ENCODE measurements at places on chromosomes 4 and X.

GRCh38 chrX:49238735-49239134 lies 3.5 kb downstream of the CCDC22 start:
- no peak for DNase-seq

DNA sequence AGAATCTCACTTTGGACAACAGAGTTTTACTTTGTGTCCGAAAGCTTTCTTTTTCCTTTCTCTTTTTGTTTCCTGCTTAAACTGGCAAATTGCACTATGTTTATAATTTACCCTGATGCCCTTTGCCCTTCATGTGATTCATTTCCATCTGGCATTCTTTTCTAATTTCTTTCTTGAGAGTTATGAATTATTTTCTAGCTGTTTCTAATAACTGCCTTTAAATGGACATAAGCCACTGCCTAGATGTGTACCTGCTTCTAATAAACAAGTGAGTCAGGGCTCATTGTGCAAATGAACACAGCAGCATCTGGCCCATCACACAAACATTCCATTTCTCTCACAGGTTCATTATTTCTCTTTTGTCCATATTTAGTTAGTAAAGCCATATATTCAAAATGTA lies 242.3 kb upstream of the GPRIN3 start:
- DNase-seq = no peak

DNA sequence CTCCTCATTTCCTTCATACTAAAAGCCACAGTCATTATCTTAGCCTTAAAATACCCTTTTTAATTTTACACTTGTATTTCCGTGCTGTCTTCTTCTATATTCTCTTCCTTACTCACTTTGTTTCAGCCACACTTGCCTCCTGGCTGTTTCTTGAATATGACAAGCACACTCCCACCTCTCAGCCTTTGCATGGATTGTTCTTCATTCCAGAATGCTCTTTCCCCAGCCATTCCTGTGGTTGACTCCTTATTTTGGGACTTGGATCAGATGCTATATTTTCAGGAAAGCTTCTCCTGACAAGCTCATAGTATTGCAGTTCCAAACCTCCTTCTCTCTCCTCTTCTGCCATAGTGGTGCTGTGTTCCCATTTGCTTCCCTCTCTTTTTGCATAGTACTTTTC lies 291.3 kb downstream of the PDHA2 start:
- DNase-seq = no peak

DNA sequence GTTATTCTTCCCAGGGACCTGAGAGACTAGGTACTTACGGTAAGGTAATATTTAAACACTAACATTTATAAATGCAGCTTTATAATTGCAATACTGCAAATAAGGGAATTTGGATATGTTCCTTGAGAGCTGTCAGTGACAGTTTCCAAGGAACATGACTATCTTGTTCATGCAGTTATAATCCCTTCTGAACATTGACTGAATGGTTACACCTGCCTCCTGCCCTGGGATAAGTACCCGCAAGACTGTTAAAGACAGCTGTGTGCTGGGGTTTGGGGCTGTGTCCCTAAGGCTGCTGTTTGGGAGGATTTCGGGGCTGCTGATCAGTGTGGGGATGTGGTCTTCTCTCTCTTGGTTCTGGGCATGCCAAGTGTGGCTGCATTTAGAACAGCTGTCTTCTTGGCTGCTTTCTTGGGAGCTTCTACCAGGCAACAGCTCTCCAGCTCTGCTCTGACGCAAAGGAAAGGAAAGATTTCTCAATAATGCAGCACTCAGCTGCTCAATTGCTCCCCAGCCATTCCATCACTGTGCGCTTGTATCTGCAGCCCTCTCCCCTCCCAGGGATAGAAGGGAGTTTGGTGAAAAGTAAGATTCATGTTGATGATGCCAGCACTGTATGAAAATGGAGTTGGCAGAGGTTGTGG lies 298.8 kb upstream of the TAPT1 start:
- no peak for DNase-seq

- no peak for DNase-seq
These were observed 38.7 kb upstream of the FGF2 start for GRCh38 chr4:122787940-122788339.

- DNase-seq = no peak
These were observed 49.2 kb upstream of the SCRG1 start for GRCh38 chr4:173448103-173448502.

GRCh38 chr4:170058826-170059225 lies 30.9 kb downstream of the AADAT start:
- DNase-seq = no peak

DNA sequence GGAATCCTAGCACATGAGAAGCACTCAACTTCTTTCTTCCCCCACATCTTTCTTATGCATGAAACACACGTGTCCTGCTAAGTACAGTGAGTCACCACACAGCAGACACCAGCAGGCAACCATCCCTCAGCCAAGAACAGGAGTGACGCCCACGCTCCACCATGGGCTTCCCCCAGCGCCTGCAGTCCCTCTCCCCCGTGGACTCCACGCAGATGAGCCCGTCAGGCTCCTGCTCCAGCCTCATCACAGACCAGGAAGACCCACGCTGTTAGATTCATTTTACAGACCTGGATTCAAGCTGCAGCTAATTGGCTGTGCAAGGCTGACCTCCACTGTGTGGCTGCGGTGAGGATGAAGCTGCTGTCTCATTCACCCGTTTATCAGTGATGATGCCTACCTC lies 16.7 kb downstream of the HMX1 start:
- DNase-seq = no peak

DNA sequence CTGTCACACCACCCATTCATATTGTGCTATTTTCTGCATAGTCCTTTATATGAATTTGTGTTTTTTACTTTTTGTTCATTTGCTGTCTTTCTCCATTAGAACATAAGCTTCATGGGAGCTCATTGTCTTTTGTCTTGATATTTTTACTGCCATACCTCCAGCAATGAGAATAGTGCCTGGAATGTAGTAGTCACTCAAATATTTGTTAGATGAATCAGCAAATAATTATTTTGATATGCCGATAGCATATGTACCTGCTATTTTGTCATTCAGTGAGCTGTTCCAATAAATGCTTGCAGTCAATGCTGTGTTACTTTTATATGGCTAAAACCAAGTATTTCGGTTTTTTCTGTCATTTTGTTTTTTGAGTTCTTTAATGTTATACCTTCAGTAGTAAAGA lies 43.5 kb upstream of the SLC25A31 start:
- no peak for DNase-seq

DNA sequence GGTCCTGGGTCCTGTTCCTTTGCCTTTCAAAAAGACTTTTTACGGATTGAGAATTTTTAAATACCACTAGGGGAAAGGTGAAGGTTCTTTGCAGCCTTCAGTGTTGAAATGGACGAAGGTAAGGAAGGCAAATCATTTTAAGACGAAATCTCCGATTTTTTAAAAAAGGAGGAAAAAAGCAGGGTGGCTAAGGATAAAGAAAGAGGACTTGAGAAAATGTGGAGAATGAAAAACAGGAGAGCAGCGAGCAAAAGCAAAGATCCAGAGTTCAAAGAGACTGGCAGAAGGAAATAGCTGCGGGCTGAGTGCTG lies 314 bp downstream of the EPHA5 start:
- no peak for DNase-seq

GRCh38 chr4:1852904-1853623 lies 2.9 kb downstream of the LETM1 start:
- no peak for DNase-seq

GRCh38 chr4:86054286-86055032 lies 305.4 kb downstream of the MAPK10 start:
- no peak for DNase-seq

DNA sequence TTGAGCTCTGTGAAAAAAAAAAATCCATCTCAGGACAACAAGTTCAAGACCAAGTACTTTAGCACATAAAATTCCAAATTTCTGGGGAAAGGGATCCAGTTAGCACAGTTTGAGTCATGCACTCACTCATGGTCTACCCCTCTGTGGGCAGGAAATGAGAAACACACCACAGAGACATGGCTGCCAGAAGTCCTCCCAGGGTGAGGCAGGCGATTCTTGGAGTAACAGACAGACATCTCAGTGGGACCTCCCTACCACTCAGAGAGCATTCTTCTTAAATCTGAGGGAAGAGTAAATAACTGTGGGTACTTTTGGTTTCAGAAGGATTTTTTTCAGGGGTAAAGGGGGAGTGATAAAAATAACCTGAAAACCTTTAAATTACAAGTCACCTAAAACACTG lies 14.1 kb downstream of the CXCL1 start:
- DNase-seq = no peak

DNA sequence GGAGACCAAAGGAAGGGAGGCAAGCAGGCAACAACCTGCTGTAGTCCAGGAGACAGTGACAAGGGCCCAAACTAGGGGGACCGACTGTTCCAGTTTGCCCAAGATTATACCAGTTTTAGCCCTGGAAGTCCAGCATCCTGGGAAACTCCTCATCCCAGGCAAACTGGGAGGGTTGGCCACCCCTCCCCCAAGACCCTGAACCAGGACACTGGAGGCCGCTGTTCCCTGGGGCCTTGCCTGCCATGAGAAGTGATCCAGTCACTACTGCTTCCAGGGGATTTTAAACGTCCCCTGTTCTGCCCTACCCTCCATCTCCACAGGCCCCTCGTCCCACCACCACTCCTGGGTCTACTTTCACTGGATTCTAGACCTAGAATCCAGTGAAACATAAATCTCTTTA lies 4.3 kb upstream of the DGAT2L6 start:
- no peak for DNase-seq

DNA sequence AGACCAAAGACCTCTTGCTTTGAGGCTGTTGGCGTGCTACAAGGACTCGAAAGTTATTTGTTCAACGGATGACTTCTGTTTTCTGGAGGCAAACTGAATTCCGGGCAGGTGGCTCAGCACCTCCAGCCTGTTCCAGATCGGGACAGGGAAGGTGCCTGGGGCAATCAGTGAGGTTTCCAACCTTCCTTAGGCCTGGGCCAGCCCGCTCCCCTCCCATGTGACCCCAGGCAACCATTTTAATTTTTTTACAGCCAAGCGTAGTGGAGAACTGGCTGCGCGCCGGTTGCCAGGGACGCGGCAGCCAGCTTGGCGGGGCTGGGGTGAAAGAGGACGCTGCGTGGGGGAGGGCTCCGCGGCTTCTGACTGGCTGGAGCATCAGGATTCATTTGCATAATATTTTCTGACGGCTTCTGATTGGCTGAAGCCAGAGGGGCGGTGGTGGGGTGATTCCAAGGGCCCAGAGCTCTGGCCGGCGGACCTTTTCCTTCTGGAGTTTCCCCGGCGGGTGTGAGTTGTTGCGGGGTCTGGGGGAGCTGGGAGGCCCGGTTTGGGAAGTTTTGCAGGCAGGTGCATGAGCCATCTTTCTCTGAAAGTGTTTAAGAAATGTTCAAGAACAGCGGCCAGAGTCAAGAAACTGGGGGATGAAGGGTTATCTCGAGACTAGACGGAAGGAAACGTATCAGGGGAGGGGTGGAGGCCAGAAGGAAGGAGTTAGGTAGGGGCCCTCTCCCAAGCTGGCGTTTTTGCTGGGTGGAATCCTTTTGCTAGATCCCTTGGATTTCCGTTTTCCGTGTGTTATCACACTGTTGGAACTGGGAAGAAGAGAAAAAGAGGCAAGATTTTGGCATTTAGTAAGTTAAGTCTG lies at the start of gene MID1IP1:
Gene MID1IP1, plus strand, starts transcription at position 479 of the 865 bp plus-strand sequence. CDS start 3,488 bp downstream, outside the sequence.
- DNase-seq = peak; percentile 86

DNA sequence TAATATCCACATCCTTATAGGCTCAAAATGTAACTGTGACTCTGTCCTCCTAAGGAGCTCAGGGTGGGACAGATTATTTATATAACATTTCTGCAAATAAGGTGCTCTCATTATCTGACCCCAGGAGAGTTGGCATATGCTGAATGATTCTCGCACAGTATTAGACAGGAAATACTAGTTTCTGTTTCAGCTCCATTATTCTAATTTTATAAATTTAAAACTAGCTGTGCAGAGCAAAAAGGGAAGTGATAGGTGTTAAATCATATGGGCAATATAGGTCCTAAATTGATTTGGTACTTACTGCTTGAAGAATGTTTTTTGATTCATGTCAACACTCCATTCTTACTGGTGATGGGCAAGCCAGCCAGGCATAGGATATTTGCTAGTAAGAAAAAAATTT lies 141.5 kb downstream of the GLRA2 start:
- DNase-seq = no peak

- no peak for DNase-seq
These were observed 47.6 kb downstream of the SPIN3 start for GRCh38 chrX:56947699-56948098.

- no peak for DNase-seq
These were observed 155.7 kb upstream of the SLIT2 start for GRCh38 chr4:20095805-20096541.

DNA sequence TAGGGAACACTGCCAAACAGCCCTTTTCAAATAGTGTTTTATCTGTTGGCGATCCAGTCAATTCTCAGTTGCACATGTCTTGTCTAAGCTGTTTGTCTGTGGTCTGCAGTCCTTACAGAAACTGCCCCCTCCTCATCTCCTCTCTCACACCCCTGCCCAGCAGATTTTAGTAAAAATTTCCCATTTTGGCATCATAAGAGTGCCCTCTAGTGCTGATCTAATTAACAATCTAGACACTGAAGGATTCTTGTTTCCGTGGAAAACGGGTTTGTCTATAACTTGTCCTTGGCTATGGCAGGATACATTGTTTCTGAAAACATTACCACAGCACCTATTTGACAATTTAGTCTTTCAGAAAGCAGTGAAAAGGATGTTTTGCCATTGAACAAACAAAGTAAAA lies 227.2 kb upstream of the MBNL3 start:
- no peak for DNase-seq

GRCh38 chr4:121796283-121796682 lies 4.8 kb upstream of the EXOSC9 start:
- DNase-seq = no peak

DNA sequence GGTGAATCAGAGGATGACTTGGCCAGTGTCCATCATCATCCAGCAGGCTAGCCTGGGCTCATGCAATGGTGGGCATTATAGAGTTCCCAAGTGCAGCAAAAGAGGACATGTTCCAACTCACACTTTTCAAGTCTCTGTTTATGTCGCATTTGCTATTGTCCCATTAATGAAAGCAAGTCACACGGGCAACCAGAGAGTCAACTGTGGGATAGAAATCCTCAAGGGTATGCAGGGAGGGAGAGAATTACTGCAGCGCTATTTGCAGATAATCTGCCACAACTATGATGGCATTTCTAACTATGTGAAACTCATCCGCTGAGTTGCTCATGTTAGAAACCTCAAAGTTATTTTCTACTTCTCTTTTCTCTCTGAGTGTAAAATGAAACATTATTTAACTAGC lies 78.5 kb upstream of the TAB3 start:
- no peak for DNase-seq

GRCh38 chr4:4289941-4290850 lies at the start of the genes LYAR and ZBTB49:
TSS of gene LYAR (minus strand) at chr4:4290154. CDS start at chr4:4283742, 6,412 bp downstream.
TSS of gene ZBTB49 (plus strand) at chr4:4290251. CDS start at chr4:4299946, 9,695 bp downstream.
- DNase-seq = peak; percentile 96
